ENCODE measurements at places on chromosomes 2 and 18.

- DNase-seq, result no peak
Observed at GRCh38 chr18:9851511-9851910, 34.3 kb upstream of the TXNDC2 start.

GRCh38 chr2:149002378-149002890 lies 36.1 kb upstream of the LYPD6B start:
- no peak for DNase-seq

GRCh38 chr2:171307560-171307959 lies 126.2 kb downstream of the METTL8 start:
- no peak for DNase-seq

GRCh38 chr18:5239447-5239846 lies 42.4 kb upstream of the AKAIN1 start:
- no peak for DNase-seq

GRCh38 chr18:60123031-60123430 lies 223.2 kb downstream of the PMAIP1 start:
- DNase-seq, result no peak

DNA sequence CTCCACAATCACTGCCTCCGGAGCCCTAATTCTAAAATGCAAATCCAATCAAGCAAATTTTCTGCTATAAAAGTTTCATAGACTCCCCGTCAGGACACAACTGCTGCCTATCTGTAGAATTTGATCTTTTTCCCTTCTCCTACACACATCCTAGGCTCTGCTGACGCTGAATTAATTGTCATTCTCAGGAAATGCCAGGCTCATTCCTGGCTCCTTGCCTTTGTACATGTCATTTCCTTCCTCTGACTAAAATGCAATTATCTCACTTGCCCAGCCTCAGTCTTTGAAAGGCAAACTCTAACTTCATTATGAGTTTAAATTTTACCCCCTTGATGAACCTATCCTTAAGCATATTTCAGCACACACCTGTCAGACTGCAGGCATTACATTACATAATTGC lies 844.9 kb upstream of the CRIM1 start:
- DNase-seq, result no peak

- DNase-seq, result no peak
Observed at GRCh38 chr2:70999362-70999761, 4.7 kb upstream of the TEX261 start.

GRCh38 chr2:127095784-127096183 lies 11.2 kb downstream of the BIN1 start:
- DNase-seq, result no peak
